ENCODE measurements at places on chromosomes 6 and 20.

DNA sequence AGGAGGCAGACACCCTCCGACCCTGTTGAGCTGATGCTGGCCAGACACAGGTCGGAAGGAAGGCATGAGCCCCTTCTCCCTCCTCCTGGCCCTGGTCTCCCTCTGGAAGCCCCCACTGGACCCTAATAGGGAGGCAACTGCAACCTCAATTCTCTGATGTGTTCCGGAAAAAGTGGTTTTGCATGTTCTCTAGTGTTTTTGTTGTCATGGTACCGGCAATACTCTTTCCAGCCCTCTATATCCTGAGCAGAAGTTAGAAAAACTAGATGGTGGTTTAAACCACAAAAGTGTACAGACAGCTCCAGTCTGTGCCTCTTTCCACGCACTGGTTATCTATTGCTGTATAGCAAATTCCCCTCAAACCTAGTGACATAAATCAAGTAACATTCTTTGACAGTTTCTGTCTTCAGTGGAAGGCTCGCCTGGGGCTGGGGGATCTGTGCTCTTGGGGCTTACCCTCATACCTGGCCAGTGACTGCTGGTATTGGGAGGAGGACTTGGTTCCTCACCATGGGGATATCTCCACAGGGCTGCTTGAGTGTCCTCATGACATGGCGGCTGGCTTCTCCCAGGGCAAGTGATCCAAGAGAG lies 37.0 kb downstream of the SYTL3 start:
- H3K4me3 ChIP-seq, result peak overlapping the region; percentile 74
- H3K4me1 ChIP-seq, result peaks cover 50% of the 10 kb centered on the region
- H3K27ac ChIP-seq, result peak overlapping the region; percentile 94
- DNase-seq, result peak; percentile 33
- H3K27me3 ChIP-seq, result no peaks in the 10 kb centered on the region

DNA sequence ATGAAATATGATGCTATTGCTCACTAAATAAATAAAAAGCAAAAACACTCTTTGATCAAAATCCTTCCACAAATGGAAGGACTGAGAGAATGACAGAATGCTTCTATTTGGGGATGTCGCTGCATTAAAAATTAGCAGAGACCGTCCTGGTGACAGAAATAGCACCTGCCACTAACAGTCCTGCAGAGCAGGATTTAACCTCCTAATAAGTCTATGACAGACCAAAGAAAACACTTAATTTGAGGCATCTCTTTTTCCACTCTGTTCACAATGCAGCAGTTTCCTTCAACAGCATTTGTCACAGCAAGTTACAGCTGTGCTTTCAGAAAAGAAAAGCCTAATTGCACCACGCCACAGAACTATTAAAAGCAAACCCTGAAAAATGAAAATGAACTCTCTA lies 140.6 kb upstream of the BEND6 start:
- no peak for DNase-seq
- no peak overlapping the region for H3K4me3 ChIP-seq
- H3K4me1 ChIP-seq, result no peaks in the 10 kb centered on the region
- no peak overlapping the region for H3K27ac ChIP-seq

- H3K27ac ChIP-seq, result peak within 1 kb of the TSS; percentile 93
- H3K36me3 ChIP-seq, result peaks cover 2% of the 10 kb centered on the region
- peaks cover 10% of the 10 kb centered on the region for H3K27me3 ChIP-seq
- peak; percentile 20 for DNase-seq
Measured at GRCh38 chr6:75748743-75749538, at the start of gene MYO6. TSS of gene MYO6 (plus strand) at chr6:75749239. CDS start at chr6:75817548, 68,309 bp downstream.

- no peaks in the 10 kb centered on the region for H3K36me3 ChIP-seq
- H3K27ac ChIP-seq, result no peak overlapping the region
- peaks cover 7% of the 10 kb centered on the region for H3K4me1 ChIP-seq
- H3K4me3 ChIP-seq, result no peak overlapping the region
- peaks cover 20% of the 10 kb centered on the region for H3K27me3 ChIP-seq
Measured at GRCh38 chr20:45779011-45779915, 12.4 kb downstream of the WFDC3 start.

GRCh38 chr6:108653949-108654348 lies 93.2 kb downstream of the FOXO3 start:
- H3K4me1 ChIP-seq, result peaks cover 68% of the 10 kb centered on the region
- H3K27me3 ChIP-seq, result no peaks in the 10 kb centered on the region
- peaks cover 2% of the 10 kb centered on the region for H3K36me3 ChIP-seq

- no peak overlapping the region for H3K4me3 ChIP-seq
- no peak overlapping the region for H3K27ac ChIP-seq
- H3K36me3 ChIP-seq, result no peaks in the 10 kb centered on the region
- H3K4me1 ChIP-seq, result no peaks in the 10 kb centered on the region
- DNase-seq, result no peak
- peaks cover 9% of the 10 kb centered on the region for H3K27me3 ChIP-seq
Measured at GRCh38 chr6:40274058-40274457, 313.1 kb downstream of the LRFN2 start.

GRCh38 chr20:6828794-6829423 lies 61.4 kb downstream of the BMP2 start:
- H3K4me1 ChIP-seq, result no peaks in the 10 kb centered on the region
- H3K4me3 ChIP-seq, result no peak overlapping the region
- peaks cover 2% of the 10 kb centered on the region for H3K36me3 ChIP-seq

- no peaks in the 10 kb centered on the region for H3K36me3 ChIP-seq
- no peak for DNase-seq
- H3K4me1 ChIP-seq, result no peaks in the 10 kb centered on the region
- H3K27ac ChIP-seq, result no peak overlapping the region
- H3K4me3 ChIP-seq, result no peak overlapping the region
- H3K27me3 ChIP-seq, result no peaks in the 10 kb centered on the region
Measured at GRCh38 chr6:133070410-133071043, 170.6 kb upstream of the EYA4 start.

DNA sequence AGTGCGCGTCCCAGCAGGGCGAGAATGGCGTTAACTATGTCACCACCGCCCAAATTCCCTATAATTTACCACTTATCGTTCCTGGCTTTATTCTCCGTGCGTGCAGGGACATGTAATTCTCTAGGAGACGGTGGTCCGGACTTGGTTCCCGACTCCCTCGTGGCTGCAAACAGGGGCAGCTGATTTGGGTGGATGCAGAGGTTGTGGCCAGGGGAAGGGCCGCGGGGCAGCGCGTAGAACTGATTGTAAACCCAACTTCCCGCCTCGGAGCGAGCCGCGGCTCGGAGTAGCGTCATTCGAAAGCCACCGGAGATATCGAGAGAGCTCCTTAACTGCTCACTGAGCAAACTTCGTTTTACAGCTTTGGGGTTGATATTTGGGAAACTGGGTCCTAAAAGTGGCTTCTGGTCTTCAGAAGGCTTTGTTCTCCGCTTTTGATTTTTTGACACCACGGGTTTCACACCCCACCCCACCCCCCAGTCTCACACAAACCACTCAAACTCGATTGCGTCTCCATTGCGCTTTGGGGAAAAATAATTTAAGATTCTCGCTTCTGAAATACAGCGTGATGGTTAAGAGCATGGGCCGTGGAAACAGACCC lies 17.5 kb upstream of the ZSCAN9 start:
- H3K4me3 ChIP-seq, result peak overlapping the region; percentile 54
- H3K27ac ChIP-seq, result no peak overlapping the region
- H3K36me3 ChIP-seq, result no peaks in the 10 kb centered on the region
- no peak for DNase-seq
- peaks cover 80% of the 10 kb centered on the region for H3K27me3 ChIP-seq

- H3K27ac ChIP-seq, result peak overlapping the region; percentile 41
- H3K27me3 ChIP-seq, result peaks cover 13% of the 10 kb centered on the region
- peaks cover 27% of the 10 kb centered on the region for H3K36me3 ChIP-seq
- peak overlapping the region; percentile 95 for H3K4me3 ChIP-seq
Measured at GRCh38 chr20:64254571-64255360, 782 bp upstream of the PCMTD2 start.

DNA sequence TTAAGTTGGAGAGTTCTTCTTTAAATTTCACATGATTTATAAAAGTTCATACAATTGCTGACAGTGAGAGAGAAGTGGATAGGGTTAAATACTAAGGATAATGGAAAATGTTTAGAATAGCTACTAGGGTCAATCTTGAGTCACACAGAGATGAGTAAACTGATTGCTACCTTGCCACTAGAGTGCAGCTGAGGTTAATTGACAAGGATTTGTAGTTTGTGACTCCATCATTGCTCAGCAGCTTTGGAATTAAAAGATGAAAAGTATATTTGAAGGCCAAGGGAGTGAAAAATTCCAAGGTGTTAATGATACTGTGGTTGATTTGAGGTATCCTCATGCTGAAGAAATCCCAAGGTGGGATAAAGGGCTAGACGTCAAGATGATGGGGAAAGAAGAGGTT lies 524.0 kb downstream of the UTRN start:
- peaks cover 37% of the 10 kb centered on the region for H3K4me1 ChIP-seq
- H3K27ac ChIP-seq, result peak overlapping the region; percentile 72
- DNase-seq, result no peak
- H3K27me3 ChIP-seq, result no peaks in the 10 kb centered on the region

GRCh38 chr6:166930354-166930891 lies 25.9 kb downstream of the RNASET2 start:
- peaks cover 27% of the 10 kb centered on the region for H3K36me3 ChIP-seq
- no peak overlapping the region for H3K4me3 ChIP-seq
- peaks cover 23% of the 10 kb centered on the region for H3K4me1 ChIP-seq
- DNase-seq, result no peak

GRCh38 chr6:28542440-28543296 lies 17.0 kb downstream of the GPX5 start:
- H3K4me1 ChIP-seq, result peaks cover 17% of the 10 kb centered on the region
- peaks cover 96% of the 10 kb centered on the region for H3K27me3 ChIP-seq
- peaks cover 16% of the 10 kb centered on the region for H3K36me3 ChIP-seq
- peak overlapping the region; percentile 65 for H3K27ac ChIP-seq
- no peak for DNase-seq

DNA sequence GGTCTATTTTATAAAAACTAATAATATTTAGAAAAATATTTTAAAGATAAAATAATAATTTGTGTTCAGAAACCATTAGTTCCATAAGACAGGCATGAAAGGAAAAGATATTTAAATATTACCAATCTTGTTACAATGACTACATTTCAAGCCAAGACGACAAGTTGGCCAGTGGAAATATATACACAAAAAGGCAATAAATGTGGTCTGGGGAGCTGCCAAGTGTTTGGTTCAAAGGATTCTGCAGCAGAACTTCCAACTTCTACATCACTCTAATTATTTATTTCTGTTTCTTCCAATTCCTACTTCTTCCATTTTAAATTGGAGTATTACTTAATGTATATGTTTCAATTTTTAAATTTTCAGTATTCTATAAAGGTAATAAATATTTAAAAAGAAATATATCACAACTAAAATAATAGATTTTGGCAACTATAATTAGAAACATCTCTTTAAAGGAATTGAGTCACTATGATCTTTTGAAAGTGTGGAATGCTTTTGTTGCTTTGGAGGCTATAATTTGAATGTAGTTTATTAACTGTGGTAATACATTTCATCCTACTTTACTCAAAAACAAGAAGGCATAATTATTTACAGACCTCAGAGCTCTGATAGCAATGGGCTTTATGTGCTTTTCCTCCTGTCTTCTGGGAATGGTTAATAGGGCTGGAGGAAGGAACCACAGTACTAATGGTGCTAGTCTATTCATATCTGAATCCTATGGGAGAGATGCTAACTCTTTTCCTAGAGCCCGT lies 129.7 kb upstream of the FAM184A start:
- H3K4me3 ChIP-seq, result no peak overlapping the region
- H3K4me1 ChIP-seq, result no peaks in the 10 kb centered on the region
- H3K36me3 ChIP-seq, result peaks cover 5% of the 10 kb centered on the region

GRCh38 chr20:51768759-51769517 lies 748 bp upstream of the ATP9A start:
- peak overlapping the region; percentile 79 for H3K4me3 ChIP-seq
- DNase-seq, result no peak
- peaks cover 18% of the 10 kb centered on the region for H3K27me3 ChIP-seq
- peaks cover 2% of the 10 kb centered on the region for H3K36me3 ChIP-seq
- H3K4me1 ChIP-seq, result peaks cover 17% of the 10 kb centered on the region

GRCh38 chr20:2093159-2093781 lies 8.4 kb upstream of the STK35 start:
- H3K4me3 ChIP-seq, result no peak overlapping the region
- no peak overlapping the region for H3K27ac ChIP-seq
- H3K4me1 ChIP-seq, result no peaks in the 10 kb centered on the region
- H3K36me3 ChIP-seq, result no peaks in the 10 kb centered on the region
- H3K27me3 ChIP-seq, result peaks cover 61% of the 10 kb centered on the region
- no peak for DNase-seq

DNA sequence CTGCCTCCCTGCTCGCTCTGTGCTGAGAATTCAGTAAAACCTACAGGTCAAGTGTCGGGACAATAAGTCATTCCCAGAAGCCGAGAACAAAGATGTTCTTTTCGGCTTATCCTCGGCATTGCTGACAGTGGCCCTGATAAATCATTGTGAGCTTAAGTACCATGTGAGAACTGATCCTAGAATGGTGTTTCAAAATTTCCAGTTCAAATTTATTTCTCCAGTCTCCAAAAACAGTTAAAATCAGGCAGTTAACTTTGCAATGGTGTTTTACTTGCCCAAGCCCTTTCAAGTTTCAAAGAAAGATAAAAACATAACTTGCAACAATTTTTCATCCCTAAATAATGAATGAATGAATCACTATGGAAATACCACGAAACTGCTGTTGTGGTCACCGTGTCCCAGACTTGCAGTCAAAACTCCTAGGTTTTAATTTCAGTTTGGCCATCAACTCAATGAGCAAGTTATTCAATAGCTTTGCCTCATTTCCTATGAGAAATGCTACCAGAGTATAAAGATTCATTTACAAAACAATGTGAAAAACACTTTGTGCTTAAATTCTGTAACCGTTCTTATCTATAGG lies 4.3 kb downstream of the ATP5F1E start:
- H3K27me3 ChIP-seq, result no peaks in the 10 kb centered on the region
- DNase-seq, result no peak

DNA sequence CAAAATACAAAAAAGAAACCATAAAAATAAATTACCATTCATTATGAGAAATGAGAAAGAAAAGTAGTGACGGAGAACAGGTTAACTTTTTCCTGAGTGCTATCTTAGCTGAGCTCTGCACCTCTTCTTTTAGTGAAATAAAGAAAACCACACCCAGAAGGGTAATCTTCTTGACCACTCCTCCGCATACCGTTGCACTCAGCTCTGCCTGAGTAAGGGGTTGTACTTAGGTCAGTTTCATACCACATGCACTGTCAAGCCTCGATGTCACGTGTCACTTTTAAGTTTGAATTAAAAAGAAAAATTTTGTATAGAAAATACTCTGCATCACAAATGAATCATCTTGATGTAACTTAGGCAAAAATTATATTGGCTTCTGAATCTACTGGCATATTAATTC lies 2.8 kb downstream of the EZR start:
- H3K4me1 ChIP-seq, result peaks cover 66% of the 10 kb centered on the region
- H3K27me3 ChIP-seq, result no peaks in the 10 kb centered on the region
- peaks cover 67% of the 10 kb centered on the region for H3K36me3 ChIP-seq
- H3K4me3 ChIP-seq, result peak overlapping the region; percentile 98

DNA sequence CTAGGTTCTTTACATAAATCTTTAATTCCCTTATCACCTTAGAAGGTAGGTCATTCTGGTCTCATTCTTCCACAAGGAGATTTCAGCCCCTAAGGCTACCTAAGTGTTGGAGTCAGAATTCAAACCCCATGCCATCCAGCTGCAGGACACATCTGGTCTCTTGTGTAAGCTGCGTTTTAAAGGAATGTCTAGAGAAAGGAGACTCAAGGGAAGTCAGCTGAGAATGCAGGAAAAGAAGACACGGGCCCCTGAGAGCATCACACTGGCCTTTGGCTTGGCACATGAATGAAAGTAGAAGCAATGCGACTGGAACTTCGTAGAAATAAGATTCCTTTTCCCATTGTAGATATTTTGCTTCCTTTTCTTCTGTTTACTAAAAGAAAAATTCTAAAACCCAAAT lies 76.7 kb upstream of the SYNJ2 start:
- no peaks in the 10 kb centered on the region for H3K27me3 ChIP-seq
- H3K36me3 ChIP-seq, result peaks cover 14% of the 10 kb centered on the region
- peaks cover 11% of the 10 kb centered on the region for H3K4me1 ChIP-seq
- no peak overlapping the region for H3K4me3 ChIP-seq
